ENCODE measurements at places on chromosomes 13 and 19. TPM values are rescaled to one million over a fixed set of nuclear protein-coding genes. Genes with fewer than 3 reads are reported as not detected.

The COL5A3 gene
- 7.7 TPM for total RNA-seq

The MADCAM1 gene
- not detected for total RNA-seq

The DPP9 gene
- 58.6 TPM for total RNA-seq

The ANGPTL8 gene
- not detected for total RNA-seq

The SIGLECL1 gene
- total RNA-seq: not detected

The PRSS57 gene
- not detected for total RNA-seq

The BRSK1 gene
- 6.3 TPM for total RNA-seq

The SEMA6B gene
- total RNA-seq: 7.7 TPM

The DAND5 gene
- total RNA-seq: not detected

All from epithelial cell of alveolus of lung (primary cell).